ENCODE measurements at places on chromosomes 5 and 9.

DNA sequence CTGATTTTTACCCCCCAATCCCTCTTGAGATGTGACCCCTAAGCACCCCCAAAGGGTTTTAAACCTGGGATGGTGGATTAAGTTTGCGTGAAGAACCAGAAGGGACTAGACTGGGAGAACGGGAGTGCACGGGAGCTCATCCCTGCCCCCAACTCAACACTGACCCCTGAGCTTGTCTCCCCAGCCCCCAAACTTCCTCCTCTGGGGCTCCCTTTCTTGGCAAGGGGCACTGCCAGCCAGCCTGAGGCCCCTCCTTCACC lies 5.0 kb upstream of the SET start:
- DNase-seq, result no peak

DNA sequence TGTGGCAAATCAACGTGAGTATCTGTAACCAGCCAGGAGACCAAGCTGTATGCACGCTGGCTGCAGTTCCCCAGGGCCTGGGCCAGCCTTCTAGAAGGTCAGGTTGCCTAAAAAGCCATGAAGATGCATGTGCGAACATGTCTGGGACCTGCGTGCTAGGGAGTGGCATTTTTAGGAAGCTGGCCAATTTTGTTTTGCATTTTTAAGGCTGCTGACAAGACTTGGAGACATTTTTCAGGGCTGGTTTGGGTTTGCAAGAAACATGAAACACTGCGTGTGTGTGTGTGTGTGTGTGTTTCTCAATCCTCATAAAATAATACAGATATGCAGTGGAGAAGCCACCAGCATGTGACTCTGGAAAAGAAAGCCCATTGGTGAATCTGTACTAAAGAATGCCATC lies 5.1 kb downstream of the TGFBI start:
- no peak for DNase-seq

- DNase-seq, result no peak
Observed at GRCh38 chr9:124809741-124810500, 33.0 kb downstream of the OLFML2A start.

DNA sequence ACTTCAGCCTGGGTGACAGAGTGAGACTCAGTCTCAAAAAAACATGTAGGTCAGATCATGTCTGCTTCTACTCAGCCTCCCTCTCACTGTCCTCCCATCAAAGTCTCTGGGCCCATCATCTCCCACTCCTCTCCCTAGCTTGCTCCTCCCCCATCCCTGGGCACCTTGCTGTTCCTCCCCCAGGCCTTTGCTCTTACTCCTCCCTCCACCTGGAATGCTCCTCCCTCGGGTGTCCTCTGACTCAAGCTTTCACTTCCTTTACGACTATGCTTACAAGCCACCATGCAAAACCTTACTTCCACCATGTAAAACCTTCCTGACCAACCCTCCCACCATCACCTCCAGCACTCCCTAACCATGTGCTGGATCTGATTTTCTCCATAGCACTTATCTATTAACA lies 51.5 kb downstream of the MTMR12 start:
- no peak for DNase-seq

- DNase-seq, result peak; percentile 27
Observed at GRCh38 chr9:97853844-97854695, 1.0 kb downstream of the FOXE1 start.

DNA sequence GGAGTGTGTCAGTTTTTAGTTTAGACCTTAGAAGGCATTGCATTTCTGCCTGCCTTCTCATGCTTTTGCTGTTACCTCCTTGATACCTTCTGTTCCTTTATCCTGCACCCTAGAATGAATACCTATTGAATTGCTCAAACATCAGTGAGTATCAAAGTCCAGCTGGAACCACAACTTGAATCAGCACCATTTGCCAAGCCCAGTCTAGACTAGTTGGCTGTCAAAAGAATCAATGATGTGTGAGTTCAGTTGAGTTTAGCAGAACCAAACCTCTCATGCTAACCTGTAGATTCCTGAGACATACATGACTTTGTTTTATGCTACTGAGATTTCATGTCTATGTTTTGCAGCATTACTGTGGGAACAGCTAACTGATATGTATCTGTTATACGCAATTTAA lies 116.6 kb downstream of the FAM170A start:
- DNase-seq, result no peak

DNA sequence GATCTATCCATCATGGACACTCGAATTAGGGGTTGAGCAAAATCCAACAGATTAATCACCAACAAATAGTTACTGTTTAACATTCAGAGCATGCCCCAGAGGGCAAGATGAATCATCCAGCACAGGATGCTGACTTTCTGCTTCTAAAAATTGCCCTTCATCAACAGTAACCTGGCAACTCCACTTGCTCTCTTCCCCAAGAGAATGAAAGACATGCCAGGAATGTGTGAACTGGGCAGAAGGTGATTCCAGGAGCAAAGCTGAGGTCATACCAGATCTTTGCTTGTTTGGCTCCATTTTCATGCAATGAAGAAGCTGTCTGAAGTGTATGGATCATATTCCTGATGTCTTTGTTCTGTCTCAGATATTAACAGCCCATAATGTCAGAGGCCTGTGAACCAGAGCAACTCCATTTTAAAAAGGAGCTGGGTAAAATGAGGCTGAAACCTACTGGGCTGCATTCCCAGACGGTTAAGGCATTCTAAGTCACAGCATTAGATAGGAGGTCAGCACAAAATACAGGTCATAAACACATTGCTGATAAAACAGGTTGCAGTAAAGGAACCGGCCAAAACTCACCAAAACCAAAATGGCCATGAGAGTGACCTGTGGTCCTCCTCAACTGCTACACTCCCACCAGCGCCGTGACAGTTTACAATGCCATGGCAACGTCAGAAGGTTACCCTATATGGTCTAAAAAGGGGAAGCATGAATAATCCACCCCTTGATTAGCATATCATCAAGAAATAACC lies 2.5 kb upstream of the ZNF367 start:
- no peak for DNase-seq

DNA sequence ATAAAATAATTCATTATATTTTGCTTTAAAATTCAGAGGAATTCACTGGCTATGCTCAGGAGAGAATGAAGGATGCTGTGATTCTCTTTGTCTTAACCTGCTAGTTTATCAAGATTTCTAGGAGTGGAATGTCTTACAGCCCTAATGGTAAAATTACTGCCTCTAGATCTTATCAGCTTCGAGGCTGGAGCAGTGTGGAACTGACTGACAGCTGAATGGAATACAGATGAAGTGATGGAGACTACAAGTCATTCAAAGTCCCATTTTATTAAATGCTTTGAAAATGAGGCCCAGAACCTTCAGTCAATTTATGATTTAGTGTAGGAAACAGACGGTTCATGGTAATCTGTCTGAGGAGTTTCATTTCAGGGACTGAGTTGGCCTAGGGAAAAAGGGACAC lies 202.1 kb downstream of the RFX3 start:
- DNase-seq, result no peak

DNA sequence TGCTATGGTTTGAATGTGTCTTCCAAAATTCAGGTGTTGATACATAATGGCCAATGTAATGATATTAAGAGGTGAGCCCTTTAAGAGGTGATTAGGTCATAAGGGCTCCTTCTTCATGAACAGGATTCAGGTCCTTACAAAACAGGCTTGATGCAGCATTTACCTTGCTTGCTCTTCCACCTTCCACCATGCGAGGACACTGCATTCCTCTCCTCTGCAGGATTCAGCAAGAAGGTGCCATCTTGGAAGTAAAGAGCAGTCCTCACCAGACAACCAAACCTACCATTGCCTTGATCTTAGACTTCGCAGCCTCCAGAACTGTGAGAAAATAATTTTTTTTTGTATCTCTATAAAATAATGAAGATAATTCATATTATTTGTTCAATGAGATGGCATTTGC lies 314.0 kb upstream of the SMARCA2 start:
- DNase-seq, result no peak

DNA sequence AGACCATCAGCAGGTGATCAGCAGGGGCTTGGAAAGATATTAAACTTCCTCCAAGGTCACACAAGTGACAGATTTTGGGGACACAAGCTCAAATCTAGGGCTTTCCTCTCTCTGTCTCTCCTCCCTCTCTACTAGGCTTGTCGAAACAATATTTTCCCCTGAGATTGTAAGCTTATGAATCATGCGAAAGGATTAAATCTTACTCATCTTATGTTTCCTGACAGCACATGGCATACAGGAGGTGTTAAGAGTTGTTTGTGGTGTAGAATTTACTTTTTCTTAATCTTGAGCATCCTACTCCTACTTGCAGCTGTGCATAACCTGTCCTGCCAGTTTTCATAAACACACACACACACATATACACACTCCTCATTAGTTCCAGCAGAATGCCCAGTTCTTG lies 186.3 kb downstream of the MARCHF11 start:
- no peak for DNase-seq

- DNase-seq, result no peak
Observed at GRCh38 chr5:90767710-90768109, 209.1 kb downstream of the ADGRV1 start.

DNA sequence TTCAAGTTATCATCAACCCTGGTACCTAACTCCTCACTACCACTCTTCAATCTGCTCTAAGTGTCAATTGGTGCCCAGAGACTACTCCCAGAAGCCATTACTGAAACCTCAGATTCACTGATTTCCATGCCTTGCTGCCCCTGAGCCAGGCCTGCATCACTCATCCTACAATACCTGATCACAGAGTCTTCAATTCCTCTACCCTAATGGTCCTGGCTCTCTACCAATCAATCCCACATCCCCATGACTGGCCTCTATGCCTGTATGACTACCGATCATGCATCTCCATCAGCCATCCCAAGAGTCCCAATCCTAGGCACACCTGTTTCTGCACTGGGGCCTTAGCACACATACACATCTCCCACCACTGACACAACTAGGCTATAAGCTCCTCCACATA lies 2.5 kb downstream of the ZNF484 start:
- no peak for DNase-seq

All from stimulated activated CD8-positive, alpha-beta memory T cell treated with anti-CD3 and anti-CD28 coated beads, Interleukin-7, amount 100 ng/mL, for 24 hours (primary cell).